ENCODE measurements at places on chromosomes 13 and 19. TPM values are rescaled to one million over a fixed set of nuclear protein-coding genes. Genes with fewer than 3 reads are reported as not detected.
A peak's percentile ranks its signal among the peaks of the same experiment; 100 is the strongest.

DNA sequence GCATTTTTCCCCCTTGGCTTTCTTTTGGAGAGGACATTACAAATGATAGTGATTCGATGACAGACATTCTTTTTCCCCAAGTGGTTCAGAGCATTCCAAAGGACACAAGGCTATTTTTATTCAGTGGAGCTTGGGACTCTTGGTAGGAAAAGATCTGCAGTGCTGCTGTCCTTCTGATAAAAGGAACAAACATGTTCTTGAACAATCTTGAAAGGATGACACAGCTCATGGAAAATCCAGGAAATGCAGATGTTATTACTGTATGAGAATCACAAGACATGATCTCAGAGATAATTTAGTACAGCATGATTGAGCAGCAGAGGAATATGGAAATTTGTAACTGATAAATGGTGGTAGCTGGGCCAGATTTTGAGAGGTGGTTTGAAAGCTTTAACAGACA lies 96.2 kb upstream of the RFC3 start:
- H3K4me1 ChIP-seq = peaks cover 21% of the 10 kb centered on the region
- no peak overlapping the region for H3K4me3 ChIP-seq
- DNase-seq = no peak
- no peaks in the 10 kb centered on the region for H3K36me3 ChIP-seq

Gene ZNF563
- total RNA-seq = 4.5 TPM

Gene LHB
- total RNA-seq = 0.63 TPM

Gene SEMA6B
- total RNA-seq = not detected

GRCh38 chr19:8109455-8109854 lies 39.9 kb downstream of the FBN3 start:
- H3K4me1 ChIP-seq = no peaks in the 10 kb centered on the region
- no peak overlapping the region for H3K27ac ChIP-seq
- H3K4me3 ChIP-seq = no peak overlapping the region
- DNase-seq = no peak

DNA sequence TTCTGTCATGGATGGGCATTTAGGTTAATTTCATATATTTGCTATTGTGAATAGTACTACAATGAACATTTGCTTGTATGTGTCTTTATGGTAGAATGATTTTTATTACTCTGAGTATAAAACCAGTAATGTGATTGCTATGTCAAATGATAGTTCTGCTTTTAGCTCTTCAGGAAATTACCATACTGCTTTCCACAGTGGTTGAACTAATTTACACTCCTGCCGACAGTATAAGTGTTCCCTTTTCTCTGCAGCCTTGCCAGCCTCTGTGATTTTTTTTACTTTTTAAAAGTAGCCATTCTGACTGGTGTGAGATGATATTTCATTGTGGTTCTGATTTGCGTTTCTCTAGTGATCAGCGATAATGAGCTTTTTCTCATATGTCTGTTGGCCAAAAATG lies 6.5 kb downstream of the SIGLEC7 start:
- no peaks in the 10 kb centered on the region for H3K36me3 ChIP-seq
- H3K4me3 ChIP-seq = no peak overlapping the region
- H3K27me3 ChIP-seq = peaks cover 47% of the 10 kb centered on the region
- no peak overlapping the region for H3K27ac ChIP-seq
- DNase-seq = no peak

Gene ZNF837
- 1.7 TPM for total RNA-seq

GRCh38 chr19:3192228-3192635 lies 6.5 kb downstream of the NCLN start:
- H3K36me3 ChIP-seq = peaks cover 5% of the 10 kb centered on the region
- no peak overlapping the region for H3K27ac ChIP-seq
- peaks cover 25% of the 10 kb centered on the region for H3K4me1 ChIP-seq
- no peaks in the 10 kb centered on the region for H3K27me3 ChIP-seq
- no peak overlapping the region for H3K4me3 ChIP-seq
- DNase-seq = no peak

Gene ZNF497
- 1.2 TPM for total RNA-seq

DNA sequence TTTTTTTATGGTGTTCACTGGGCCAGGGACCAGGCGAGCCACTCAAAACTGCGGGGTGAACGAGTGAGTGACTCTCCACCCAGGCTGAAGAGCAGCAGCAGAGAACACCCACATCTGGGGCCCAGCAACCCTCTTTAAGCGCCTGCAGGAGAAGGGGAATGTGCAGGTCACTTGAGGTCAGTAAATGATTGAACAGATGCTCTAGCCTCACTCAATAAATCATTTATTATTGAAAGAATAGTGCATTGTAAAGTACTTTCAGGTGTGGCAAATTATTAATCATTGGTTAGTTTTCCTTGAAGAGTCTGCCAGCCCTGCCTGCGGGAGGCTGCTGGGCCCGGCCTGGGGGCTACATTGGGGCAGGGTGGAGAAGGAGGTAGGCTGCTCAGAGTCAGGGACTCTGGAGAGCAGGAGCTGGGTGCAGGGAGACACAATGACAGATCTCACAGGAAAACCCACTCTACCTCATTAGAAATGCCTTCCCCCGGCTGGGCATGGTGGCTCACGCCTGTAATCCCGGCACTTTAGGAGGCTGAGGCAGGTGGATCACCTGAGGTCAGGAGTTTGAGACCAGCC lies 42.5 kb downstream of the ABCC4 start:
- H3K4me3 ChIP-seq = no peak overlapping the region
- no peaks in the 10 kb centered on the region for H3K36me3 ChIP-seq
- H3K27ac ChIP-seq = no peak overlapping the region
- no peaks in the 10 kb centered on the region for H3K27me3 ChIP-seq
- H3K4me1 ChIP-seq = no peaks in the 10 kb centered on the region
- DNase-seq = no peak

DNA sequence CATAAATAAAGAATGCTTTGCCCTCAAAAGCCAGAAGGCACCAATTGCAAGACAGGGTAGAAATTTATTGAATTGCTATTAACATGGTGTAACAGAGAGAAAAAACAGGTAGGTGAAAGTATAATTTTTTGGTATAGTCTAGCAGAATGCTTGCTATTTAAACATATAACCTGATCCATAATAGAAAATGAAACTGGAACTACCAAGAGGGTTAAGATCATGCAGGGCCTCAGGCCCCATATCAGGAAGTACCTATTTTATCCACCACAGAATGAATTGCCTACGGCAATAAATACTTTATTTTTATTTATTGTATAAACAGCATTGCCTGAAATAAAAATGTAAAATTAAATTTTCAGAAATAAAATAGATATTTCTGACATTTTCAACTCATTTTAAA lies 159.5 kb downstream of the PRR20E start:
- no peak for DNase-seq
- H3K4me3 ChIP-seq = no peak overlapping the region
- H3K27me3 ChIP-seq = no peaks in the 10 kb centered on the region
- H3K4me1 ChIP-seq = no peaks in the 10 kb centered on the region
- no peaks in the 10 kb centered on the region for H3K36me3 ChIP-seq

Gene TMEM272
- total RNA-seq = 0.28 TPM

GRCh38 chr19:58252102-58252685 lies 23.5 kb downstream of the ZNF544 start:
- H3K27me3 ChIP-seq = no peaks in the 10 kb centered on the region
- no peaks in the 10 kb centered on the region for H3K4me1 ChIP-seq
- H3K4me3 ChIP-seq = no peak overlapping the region
- no peak overlapping the region for H3K27ac ChIP-seq
- DNase-seq = no peak

DNA sequence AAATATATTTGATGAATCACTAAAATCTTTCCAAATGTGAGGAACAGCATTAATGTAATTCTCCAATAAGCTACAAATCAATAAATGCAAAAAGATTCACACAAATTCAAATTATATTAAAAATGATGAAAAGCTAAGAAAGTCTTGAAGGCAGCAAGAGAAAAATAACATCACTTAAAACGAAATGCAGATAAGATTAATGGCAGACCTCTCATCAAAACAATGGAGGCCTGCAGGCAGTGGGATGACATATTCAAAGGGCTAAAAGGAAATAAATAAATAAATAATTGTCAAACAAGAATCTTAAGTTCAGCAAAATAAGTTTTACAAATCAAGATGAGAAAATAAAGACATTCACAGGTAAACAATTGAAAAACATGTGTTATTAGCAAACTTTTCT lies 952.1 kb downstream of the SLITRK6 start:
- no peaks in the 10 kb centered on the region for H3K4me1 ChIP-seq
- H3K27me3 ChIP-seq = no peaks in the 10 kb centered on the region
- no peak overlapping the region for H3K4me3 ChIP-seq
- DNase-seq = no peak
- no peak overlapping the region for H3K27ac ChIP-seq
- no peaks in the 10 kb centered on the region for H3K36me3 ChIP-seq

DNA sequence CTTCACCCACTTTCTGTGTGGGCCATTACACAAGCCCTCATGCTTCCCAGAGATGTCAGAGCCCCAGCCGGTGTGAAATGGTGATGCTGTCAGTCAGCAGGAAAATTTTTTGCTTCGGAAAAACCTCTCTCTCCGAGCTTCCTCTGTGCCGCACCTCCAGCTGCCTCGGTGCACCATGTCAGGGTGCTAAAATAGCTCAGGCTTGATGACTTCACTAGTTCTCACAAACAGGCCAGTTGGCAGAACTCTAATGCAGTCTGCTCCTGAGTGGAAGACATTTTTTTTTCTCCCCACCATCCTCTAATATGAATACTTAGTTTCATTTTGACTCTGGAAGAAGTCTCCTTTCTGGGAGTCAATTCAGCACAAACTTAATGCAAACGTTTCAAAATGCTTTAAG lies 71.3 kb downstream of the KLF12 start:
- H3K36me3 ChIP-seq = peaks cover 32% of the 10 kb centered on the region
- H3K4me1 ChIP-seq = peaks cover 75% of the 10 kb centered on the region
- H3K27ac ChIP-seq = peak overlapping the region; percentile 88

Gene PSG4
- total RNA-seq = not detected

GRCh38 chr19:5863030-5863665 lies 7.2 kb downstream of the FUT5 start:
- no peaks in the 10 kb centered on the region for H3K36me3 ChIP-seq
- H3K27me3 ChIP-seq = no peaks in the 10 kb centered on the region
- DNase-seq = no peak
- H3K27ac ChIP-seq = no peak overlapping the region

GRCh38 chr13:40340368-40341095 lies 325.9 kb downstream of the FOXO1 start:
- DNase-seq = no peak
- H3K27me3 ChIP-seq = peaks cover 2% of the 10 kb centered on the region
- no peak overlapping the region for H3K27ac ChIP-seq

Gene KIR3DL2
- 1.1 TPM for total RNA-seq

Gene HS6ST3
- not detected for total RNA-seq

Gene PSG3
- not detected for total RNA-seq

DNA sequence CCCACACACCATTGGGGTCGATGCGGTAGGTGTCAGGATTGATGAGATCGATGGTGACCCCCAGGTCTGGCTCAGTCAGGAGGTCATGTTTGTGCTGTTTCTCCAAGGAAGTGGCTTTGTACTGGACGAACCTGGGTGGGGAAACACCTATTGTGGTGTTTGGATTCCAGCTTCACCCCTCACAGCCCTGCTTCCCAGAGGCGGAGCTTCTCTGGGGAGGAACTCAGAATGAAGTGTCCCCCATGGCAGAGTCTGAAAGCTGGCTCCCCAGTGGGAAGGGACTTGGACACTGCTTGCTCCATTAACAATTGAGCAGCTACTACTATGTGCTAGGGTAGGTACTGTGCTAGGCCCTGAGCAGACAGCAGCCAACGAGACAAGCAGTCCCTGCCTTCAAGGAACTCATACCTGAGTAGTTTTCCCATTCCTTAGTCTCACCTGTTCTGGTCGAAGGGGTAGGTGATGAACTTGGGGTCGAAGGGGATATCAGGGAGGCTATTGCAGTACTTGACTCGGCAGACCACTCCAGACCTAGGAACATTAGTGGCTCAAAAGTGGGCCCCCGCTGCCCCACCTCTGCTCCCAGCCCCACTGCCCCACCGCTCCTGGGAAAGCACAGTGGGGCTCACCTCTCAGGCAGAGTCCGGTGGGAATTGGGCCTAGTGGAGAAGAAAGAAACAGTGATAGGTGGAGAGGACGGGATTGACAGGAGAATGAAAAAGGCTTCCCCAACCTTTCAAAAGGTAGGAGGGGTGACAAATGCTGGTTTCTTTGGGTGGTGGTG lies 1.1 kb downstream of the PAF1 start:
- DNase-seq = no peak
- peak overlapping the region; percentile 97 for H3K27ac ChIP-seq
- H3K4me3 ChIP-seq = peak overlapping the region; percentile 90
- no peaks in the 10 kb centered on the region for H3K27me3 ChIP-seq

Gene TLE5
- 724 TPM for total RNA-seq

Gene DIAPH3
- total RNA-seq = 21.7 TPM

GRCh38 chr13:111859354-111860230 lies 207.4 kb upstream of the SOX1 start:
- H3K4me1 ChIP-seq = no peaks in the 10 kb centered on the region
- H3K27me3 ChIP-seq = no peaks in the 10 kb centered on the region
- H3K27ac ChIP-seq = no peak overlapping the region
- no peak overlapping the region for H3K4me3 ChIP-seq
- no peak for DNase-seq

GRCh38 chr13:86684402-86684801 lies 885.2 kb upstream of the SLITRK6 start:
- no peaks in the 10 kb centered on the region for H3K27me3 ChIP-seq
- no peaks in the 10 kb centered on the region for H3K36me3 ChIP-seq
- peaks cover 1% of the 10 kb centered on the region for H3K4me1 ChIP-seq
- H3K27ac ChIP-seq = no peak overlapping the region

GRCh38 chr19:6833166-6833790 lies 54.1 kb upstream of the ADGRE1 start:
- peaks cover 29% of the 10 kb centered on the region for H3K4me1 ChIP-seq
- H3K27me3 ChIP-seq = no peaks in the 10 kb centered on the region
- H3K27ac ChIP-seq = no peak overlapping the region
- no peak for DNase-seq
- peaks cover 72% of the 10 kb centered on the region for H3K36me3 ChIP-seq

Gene UGGT2
- total RNA-seq = not detected

Measured in activated CD4-positive, alpha-beta memory T cell treated with anti-CD3 and anti-CD28 coated beads, Interleukin-2, amount 10 ng/mL, durations not matched to agents 7 days and 5 days (primary cell).